ENCODE measurements at places on chromosomes 2 and 18.
A peak's percentile ranks its signal among the peaks of the same experiment; 100 is the strongest.

DNA sequence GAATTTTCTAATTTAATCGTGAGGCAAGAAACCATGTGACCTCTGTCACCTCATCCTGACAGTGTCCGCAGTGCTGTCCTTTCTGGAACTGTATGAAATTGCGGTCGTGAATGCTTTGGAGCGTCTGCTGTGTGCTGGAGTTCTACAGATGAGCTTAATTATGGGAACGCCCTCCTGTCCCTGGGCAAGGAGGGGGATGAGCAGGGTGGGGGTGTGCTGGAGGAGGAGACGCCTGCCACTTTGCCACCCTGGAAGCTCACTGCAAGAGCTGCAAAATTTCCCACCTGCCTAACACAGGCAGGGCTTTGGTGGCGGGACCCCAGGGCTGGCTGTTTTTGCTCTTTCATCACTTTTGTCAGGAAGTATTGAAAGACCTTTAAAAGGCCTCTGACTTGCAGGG is 6.5 kb downstream of the LPIN1 start:
- DNase-seq: no peak

GRCh38 chr18:26419746-26420145 is 128.6 kb downstream of the KCTD1 start:
- no peak for DNase-seq

GRCh38 chr18:5175378-5175777 is 21.7 kb downstream of the AKAIN1 start:
- no peak for DNase-seq

DNA sequence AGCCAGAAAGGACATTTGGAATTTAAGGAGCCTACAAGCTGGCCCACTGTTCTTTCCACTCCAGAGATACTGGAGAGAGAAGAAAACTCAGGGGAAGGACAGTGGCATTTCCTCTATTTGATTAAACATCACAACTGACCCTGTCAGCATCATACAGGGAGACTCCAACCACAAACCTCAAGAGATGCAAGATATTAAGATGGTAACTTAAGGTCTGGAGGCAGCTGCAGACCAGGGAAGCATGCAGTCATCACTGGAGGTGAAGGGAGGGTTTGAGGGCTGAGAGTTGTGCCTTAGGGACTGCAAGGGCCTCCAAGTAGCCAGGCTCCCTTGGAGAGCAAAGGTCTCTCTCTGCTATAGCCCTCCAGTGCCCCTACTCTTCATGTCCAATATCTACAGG is 67.4 kb downstream of the RNF152 start:
- DNase-seq: no peak

- DNase-seq: peak; percentile 70
These were observed 7.8 kb upstream of the TRABD2A start for GRCh38 chr2:84888401-84889276.

GRCh38 chr18:67730886-67731285 is 214.4 kb upstream of the DSEL start:
- DNase-seq: no peak

- no peak for DNase-seq
These were observed 249.2 kb downstream of the TNS1 start for GRCh38 chr2:217753460-217754200.

- DNase-seq: no peak
These were observed 28.6 kb upstream of the POU3F3 start for GRCh38 chr2:104825124-104825865.

DNA sequence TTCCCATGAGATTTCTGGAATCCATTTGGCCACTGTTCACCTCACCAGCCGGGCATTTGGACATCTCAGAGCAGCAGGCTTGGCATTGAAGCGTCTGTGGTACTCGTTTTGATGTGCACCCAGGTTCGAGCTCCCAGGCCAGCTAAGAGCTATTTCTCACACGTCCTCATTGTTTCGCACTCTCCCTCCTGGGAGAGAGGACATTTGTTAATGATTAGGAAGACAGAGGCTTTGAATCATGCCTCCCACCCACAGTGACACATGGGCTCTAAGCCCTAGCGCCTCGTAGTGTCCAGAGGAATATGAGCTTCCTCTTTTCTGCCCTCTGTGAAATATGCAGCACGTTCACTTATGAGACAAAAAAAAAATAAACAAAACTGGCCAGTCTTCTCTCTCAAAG is 361.8 kb downstream of the RND3 start:
- no peak for DNase-seq

DNA sequence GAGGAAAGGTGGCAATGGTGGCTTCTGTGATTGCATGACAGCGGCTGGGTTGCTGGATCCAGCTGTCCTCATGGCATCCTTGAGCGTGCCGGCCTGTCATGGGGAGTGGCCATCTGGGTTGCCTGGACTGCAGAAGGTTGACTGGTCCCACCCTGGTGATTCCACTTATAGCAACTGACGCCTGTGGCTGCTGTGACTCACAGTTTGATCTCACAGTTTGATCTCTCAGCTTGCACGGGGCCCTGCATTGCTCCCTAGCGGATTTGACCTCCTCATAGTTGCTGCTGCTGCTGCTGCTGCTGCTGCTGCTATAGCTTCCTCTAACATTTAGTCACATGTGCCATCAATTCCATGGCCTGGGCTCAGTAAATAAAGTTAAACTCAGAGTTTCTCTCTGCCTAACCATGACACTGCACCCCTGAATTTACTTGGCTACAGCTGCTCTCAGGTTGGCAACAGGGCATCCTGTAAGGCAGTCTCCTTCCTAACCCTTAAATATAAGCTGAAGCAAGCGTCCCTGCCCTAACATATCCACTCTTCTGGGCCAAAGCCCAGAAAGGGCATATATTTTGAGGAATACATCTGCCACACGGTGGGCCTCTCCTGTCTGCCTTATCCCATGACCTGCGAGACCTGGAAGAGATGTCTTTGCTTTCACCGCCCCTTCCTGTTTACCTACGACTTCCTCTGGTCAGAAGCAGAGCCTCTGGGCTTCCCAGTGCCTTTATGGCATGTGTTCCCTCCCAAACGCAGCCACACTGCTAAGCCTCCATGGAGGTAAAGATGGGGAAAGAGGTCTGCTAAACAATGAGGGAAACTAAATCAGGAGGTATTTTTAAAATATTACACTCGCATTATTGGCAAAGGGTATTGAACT is 37.8 kb upstream of the CCDC150 start:
- DNase-seq: no peak

DNA sequence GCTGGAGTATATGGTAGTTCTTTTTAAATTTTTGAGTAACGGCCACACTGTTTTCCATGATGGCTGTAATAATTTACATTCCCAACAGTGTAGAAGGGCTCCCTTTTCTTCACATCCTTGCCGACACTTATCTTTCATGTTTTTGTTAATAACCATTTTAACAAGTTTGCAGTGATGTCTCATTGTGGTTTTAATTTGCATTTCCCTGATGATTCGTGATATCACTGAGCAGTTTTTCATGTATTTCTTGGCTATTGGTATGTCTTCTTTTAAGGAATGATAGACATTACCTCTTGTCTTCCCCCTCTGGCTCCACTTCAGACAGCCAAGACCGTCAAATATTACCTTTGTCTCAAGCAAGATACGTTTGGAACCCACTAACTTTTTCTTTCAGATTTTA is 371.1 kb upstream of the NRP2 start:
- no peak for DNase-seq

Measured in stimulated activated naive CD4-positive, alpha-beta T cell (primary cell).